NCI-H345 (cell line): ENCODE measurements at places on chromosomes 3 and 15.
A peak's percentile ranks its signal among the peaks of the same experiment; 100 is the strongest.

GRCh38 chr15:80953953-80954778, 35.5 kb downstream of the MESD start:
- no peak for DNase-seq

GRCh38 chr3:52350981-52351761, 35.1 kb downstream of the DNAH1 start:
- no peak for DNase-seq

DNA sequence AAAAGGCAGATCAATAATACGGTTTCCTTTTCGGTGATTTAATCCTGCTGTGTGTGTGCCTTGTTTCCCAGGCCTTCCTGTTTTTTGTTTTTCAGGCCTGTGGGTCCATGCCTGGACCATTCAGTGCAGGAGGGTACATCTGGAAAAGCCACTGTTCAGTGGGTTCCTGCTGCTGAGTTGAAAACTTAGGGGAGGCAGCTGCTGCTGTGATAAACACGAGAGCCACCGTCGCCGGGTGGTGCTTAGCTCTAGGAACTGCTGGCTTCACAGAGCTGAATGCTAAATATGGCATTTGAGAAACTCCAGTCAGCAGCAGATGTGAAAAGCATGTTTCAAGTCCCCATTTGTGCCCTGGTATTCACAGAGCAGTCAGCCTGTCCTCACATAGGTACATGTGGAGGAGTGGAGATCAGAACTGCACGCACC, 44.0 kb downstream of the SYNM start:
- no peak for DNase-seq

GRCh38 chr3:111923095-111923771, 55.6 kb upstream of the ABHD10 start:
- DNase-seq: no peak

GRCh38 chr3:122055215-122055614, at the start of gene CD86:
Gene CD86, plus strand, starts transcription at chr3:122055362. Its CDS starts 128 bp downstream, at chr3:122055490.
- DNase-seq: no peak

GRCh38 chr3:162236949-162237348, 740.3 kb downstream of the OTOL1 start:
- no peak for DNase-seq

GRCh38 chr3:183202004-183202722, 39.6 kb upstream of the LAMP3 start:
- no peak for DNase-seq

DNA sequence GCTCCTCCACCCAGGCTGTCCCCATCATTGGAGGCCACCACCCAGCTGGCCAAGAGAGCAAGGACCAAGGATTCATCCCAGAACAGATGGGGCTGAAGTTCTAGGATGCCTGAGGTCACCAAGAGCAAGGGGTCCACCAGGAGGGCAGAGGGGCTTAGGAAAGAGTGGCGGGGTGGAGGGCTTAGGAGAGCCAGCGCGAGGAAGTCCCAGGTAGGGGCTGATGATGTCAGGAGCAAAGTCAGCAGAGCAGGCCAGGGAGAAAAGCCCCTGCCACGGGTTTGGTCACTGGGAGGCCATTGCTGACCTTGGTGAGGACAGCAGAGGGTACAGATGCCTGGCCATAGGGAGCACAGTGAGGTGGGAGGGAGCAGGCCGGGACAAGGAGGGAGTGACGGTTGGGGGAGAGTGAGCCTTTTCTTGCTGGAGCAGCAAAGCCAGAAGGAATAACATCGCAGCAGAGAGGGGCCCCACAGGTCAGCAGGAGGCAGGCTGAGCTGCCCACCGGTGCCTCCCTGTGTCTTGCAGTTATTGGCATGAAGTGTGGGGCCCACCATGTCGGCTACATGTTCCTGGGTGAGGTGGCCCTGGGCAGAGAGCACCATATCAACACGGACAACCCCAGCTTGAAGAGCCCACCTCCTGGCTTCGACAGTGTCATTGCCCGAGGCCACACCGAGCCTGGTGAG, 5.2 kb downstream of the PARP3 start:
- DNase-seq: no peak

GRCh38 chr3:32850226-32850625, 32.4 kb downstream of the TRIM71 start:
- no peak for DNase-seq

- DNase-seq: no peak
Measured at GRCh38 chr3:18007980-18008379, 265.5 kb upstream of the TBC1D5 start.

GRCh38 chr3:184656458-184656828, 55.4 kb downstream of the MAGEF1 start:
- DNase-seq: no peak

DNA sequence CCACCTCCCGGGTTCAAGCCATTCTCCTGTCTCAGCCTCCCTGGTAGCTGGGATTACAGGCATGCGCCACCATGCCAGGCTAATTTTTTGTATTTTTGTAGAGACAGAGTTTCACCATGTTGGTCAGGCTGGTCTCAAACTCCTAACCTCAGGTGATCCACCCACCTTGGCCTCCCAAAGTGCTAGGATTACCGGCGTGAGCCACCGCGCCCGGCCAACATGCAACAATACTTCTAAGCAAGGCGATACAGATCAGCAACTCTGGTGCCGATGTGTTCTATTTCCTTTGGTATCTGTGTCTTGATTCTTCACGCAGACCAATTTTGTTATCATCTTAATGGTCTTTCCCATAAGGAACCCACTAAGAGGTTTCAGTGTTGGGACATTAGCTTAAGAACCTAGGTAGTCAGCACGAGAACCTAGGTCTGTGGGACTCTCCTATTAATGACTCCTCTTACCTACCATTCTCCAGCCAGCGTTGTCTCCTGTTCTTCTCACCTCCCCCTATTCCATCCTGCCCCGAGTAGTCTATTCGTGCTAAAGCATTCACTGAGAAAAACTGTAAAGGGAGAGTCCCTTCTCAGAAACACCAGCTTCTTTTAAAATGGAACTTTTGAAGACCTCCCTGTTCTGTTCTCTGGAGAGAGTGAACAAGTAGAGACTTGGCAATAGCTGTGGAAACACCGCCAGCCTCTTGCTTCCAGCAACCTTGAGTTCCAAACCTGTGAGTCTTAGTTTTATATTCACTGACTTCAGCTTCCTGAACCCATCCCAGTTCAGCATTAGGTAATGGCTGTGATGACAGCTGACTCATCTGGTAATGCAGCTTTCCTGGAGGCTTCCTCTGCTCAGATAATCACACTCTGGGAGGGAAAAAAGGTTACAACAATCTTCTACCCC, 61.2 kb downstream of the TSC22D2 start:
- no peak for DNase-seq

DNA sequence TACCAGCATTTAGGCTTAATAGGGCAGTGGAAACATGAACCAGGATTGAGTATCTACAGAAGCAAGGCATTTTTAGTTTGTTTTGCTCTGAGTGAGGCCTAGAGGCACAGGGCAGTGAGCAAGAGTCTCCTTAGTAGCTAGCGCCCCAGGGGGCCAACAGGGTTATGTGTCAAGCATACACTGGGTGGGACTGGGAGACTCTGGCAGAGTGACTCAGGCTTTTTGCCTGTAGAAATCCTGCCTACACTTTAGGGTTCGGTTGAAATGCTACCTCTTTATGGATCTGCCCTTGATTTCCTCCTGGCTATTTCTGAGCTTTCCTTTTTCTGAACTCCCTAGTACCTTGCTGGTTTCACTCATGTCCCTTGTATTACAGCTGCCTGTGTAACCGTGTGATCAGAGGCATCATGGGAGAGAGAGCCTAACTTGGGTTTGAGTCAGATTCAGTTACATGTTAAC, 72.2 kb downstream of the TOP2B start:
- DNase-seq: no peak

GRCh38 chr3:40152482-40153133, 156.9 kb upstream of the EIF1B start:
- peak; percentile 68 for DNase-seq

DNA sequence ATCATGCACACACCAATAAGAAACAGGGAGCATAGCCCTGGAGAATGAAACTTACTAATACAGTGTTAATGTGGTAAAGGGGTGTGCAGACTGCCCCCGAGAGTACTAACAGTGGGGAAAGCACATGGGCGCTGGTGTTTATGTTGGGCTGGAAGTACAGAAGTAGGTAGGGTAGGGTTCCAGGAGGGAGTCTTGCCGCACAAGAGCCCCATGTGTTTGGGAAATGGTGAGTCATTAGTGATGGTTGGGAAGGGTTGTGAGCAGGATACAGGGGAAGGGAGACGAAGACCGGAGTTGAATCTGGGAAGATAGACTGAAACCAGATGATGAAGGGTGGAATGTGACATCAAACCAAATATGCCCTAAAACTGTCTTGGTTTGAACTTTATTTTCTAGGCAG, 117.1 kb downstream of the THSD4 start:
- no peak for DNase-seq

DNA sequence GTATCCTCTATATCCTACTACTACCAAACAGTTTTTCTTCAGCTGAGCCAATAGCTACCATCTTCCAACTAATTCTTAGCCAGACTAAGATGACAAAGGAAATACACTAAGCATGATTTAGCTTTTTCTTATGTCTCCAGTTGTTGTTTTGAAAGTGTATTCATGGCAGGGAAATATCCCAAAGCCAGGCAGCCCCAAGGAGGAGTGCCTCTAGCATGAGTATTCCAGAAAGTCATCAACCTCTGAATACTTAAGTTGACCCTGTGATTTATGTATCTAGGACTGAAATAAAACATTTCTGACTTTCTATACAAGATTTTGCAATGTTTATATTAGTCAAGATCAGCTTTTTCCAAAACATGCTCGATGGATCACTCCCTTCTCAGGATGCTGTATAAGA, 449.1 kb downstream of the IL5RA start:
- no peak for DNase-seq

- DNase-seq: no peak
Measured at GRCh38 chr3:65837604-65838003, 201.1 kb downstream of the MAGI1 start.

DNA sequence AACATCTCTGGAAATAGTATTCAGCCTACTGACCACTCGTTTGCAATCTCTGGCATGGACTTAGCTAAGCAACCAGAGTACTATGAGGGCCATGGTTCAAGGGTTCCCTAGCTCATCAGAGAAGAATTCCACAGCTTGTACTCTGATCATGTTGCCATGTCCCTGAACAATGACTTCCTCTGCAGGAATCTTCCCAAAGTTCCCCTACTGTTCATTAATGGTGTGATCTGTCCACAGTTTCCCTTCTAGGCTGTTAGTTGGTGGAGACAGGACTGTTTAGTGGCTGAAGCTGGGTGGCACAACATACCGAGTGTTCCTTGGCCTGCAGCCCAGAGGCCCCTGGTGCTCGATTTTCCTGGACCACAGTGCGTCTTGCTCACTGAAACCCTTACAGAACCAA, 44.4 kb upstream of the GALNT15 start:
- DNase-seq: no peak

DNA sequence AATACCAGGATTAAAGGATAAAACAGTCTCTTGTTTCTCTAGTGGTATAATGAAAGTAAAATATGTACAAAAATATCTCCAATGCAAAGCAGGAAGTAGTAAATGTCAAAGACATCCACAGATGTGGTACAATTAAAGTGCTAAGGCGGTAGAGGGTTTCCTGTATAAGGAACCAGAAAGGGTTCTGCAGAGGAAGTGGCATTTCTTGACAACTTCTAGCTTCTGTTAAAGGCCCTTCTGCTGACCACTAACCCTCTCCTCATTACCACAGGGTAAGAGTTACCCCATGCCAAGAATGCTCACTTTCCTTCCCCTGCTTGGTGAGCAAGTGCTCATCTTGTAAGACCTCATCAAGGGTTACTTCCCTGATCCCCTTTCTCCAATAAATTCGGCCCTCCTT, 883.6 kb upstream of the NR2F2 start:
- no peak for DNase-seq
